Hepatic stellate cell (primary cell): ENCODE measurements at places on chromosomes 11 and 22.

DNA sequence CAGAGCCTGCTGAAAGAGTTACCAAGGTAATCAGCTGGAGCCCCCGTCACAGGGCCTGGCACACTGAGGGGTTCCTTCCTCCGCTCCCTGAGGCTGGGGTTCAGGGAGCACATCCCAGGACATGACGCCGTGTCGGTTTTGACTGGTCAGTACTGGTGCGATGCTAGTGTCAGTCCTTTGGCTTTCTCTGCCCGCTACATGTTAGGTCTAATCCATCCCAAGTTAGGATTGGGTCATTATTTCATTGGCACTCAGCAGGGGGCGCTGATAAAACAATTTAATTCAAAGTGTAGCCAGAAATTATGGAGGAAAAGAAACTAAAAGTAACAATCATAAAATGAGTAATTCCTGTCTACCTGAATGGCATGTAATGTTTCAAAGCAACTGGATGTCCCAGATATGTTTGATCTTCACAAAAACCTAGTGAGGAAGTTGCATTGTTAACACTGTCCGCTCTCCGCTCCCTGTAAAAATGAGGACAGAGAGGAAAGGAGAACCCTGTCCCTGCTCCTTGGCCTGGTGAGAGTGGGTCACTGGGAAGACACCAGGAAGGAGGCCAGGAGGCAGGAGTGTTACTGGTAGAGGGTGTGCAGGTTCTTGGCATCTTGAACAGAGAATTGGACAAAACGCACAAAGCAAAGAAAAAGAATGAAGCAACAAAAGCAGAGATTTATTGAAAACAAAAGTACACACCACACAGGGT lies 27.1 kb downstream of the TSKU start:
- DNase-seq = no peak

GRCh38 chr11:117176186-117176585 lies 2.4 kb upstream of the SIDT2 start:
- no peak for DNase-seq

DNA sequence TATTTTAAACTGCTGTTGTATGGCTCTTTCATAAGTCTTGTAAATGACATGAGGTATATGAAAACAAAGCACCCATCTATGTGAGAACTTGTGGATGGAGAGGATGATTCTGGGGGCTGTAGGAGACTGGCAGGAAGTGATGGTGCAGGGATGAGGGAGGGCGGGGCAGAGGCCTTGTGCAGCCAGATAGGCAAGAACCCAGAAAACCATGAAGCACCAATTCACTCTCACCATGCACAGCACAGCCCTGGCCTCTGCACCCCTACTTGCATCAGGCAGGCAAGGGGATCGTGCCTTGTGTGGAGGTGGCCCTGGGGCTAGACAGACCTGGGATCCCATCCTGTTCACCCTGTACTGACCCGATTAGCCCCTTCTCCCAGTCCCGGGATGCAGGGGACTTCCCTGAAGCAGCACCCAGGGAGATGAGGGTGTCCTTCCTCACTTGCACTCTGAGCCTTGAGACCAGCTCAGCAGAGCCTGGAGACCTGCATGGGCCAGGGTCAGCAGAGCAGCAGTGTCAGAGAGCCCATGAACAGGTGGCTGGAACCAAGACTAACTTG lies 85.5 kb downstream of the MORC2 start:
- no peak for DNase-seq

GRCh38 chr11:62340269-62340901 lies 3.1 kb downstream of the ASRGL1 start:
- DNase-seq = peak; percentile 32

DNA sequence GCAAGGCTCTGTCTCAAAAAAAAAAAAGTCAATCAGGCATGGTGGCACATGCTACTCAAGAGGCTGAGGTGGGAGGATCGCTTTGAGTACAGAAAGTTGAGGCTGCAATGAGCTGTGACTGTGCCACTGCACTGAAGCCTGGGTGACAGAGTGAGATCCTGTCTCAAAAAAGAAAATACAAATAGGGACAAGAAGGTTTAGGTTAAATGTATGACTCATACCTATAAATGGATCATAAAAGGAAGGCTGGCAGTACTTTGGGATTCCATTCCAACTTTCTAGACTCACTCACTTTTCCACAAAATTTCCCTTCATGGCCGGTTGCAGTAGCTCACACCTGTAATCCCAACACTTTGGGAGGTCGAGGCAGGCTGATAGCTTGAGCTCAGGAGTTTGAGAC lies 25.6 kb upstream of the OSBP start:
- DNase-seq = no peak
